B cell (primary cell): ENCODE measurements at places on chromosomes 7 and 10. TPM values are rescaled to one million over a fixed set of nuclear protein-coding genes. Genes with fewer than 3 reads are reported as not detected.

Gene GSTO1
- total RNA-seq, result 36.4 and 37.7 TPM in 2 replicates

Gene PHKG1
- 3.3 and 4.0 TPM in 2 replicates for total RNA-seq

Gene FAS
- total RNA-seq, result 11.5 and 13.7 TPM in 2 replicates

Gene POT1
- 26.9 and 32.3 TPM in 2 replicates for total RNA-seq

- H3K4me3 ChIP-seq, result no peak overlapping the region
- no peak overlapping the region for H3K27ac ChIP-seq
- no peaks in the 10 kb centered on the region for H3K4me1 ChIP-seq
- no peak for DNase-seq
- no peaks in the 10 kb centered on the region for H3K36me3 ChIP-seq
- H3K27me3 ChIP-seq, result no peaks in the 10 kb centered on the region
Observed at GRCh38 chr10:130997267-130998045, 314.1 kb downstream of the TCERG1L start.

DNA sequence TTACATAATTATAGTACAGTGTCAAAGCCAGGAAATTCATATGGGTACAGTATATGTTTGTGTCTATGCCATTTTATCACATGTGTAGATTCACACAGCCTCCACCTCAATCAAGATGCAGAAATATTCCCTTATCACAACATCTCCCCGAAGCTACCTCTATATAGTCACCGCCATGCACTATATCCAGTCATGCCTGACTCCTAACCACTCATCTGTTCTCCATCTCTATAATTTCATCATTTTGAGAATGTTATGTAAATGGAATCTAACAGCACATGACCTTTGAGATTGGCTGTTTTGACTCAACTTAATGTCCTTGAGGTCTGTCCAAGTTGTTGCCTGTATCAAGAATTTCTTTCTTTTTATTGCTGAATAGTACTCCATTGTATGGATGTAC, 22.3 kb upstream of the SLC25A13 start:
- no peak overlapping the region for H3K4me3 ChIP-seq
- no peaks in the 10 kb centered on the region for H3K4me1 ChIP-seq
- no peaks in the 10 kb centered on the region for H3K36me3 ChIP-seq
- no peak overlapping the region for H3K27ac ChIP-seq
- DNase-seq, result no peak
- no peaks in the 10 kb centered on the region for H3K27me3 ChIP-seq

GRCh38 chr10:33009244-33010131, 51.5 kb upstream of the ITGB1 start:
- peaks cover 20% of the 10 kb centered on the region for H3K4me1 ChIP-seq
- no peak overlapping the region for H3K4me3 ChIP-seq
- peak overlapping the region; percentile 8 for H3K27ac ChIP-seq
- no peaks in the 10 kb centered on the region for H3K36me3 ChIP-seq
- peaks cover 6% of the 10 kb centered on the region for H3K27me3 ChIP-seq

DNA sequence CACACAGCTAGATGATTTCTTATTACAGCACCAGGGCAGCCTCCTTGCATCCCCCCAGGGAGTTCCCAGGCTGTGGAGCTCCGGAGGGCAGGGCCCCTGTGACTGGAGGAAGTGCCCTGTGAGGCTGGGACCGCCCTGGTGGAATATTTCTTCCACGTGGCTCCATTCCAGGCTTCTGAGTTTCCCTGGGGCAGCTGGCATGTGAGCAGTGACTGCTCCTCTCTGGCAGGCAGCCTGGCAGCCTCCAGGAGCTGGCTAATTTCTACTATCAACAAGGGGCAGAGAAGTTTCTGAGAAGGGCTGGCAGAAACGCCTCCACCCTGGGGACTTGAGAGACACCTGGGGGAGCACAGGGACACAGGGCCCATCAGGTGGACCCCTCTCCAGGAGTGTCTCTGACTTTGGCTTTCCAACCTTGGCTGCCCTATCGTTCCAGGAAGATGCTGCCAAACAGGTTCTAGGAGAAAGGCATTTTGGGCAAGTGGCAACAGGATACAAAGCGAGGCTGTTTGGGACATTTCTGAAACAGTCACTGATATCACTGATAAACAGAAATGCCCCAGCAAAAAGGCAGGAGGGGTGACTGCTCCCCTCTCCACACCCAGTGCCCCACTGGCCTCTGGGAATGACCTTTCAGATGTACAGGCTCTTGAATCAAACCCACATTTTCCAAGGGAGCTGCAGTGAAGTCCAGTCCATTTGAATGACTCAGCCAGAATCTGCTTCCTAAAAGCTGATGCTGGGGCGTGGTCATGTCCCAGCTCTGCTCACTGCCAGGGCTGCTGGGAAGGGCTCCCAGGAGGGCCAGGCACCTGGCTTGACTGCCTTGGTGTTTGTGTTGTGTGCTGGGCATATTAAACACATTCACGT, 16.1 kb downstream of the MYOF start:
- H3K4me3 ChIP-seq, result no peak overlapping the region
- no peak for DNase-seq
- H3K27ac ChIP-seq, result no peak overlapping the region

GRCh38 chr7:14828053-14828452, 74.5 kb downstream of the DGKB start:
- no peaks in the 10 kb centered on the region for H3K27me3 ChIP-seq
- no peak for DNase-seq
- H3K4me3 ChIP-seq, result no peak overlapping the region

- H3K36me3 ChIP-seq, result no peaks in the 10 kb centered on the region
- peaks cover 38% of the 10 kb centered on the region for H3K4me1 ChIP-seq
- peak overlapping the region; percentile 59 for H3K4me3 ChIP-seq
- H3K27ac ChIP-seq, result peak overlapping the region; percentile 40
Observed at GRCh38 chr10:33005322-33006301, 47.6 kb upstream of the ITGB1 start.

DNA sequence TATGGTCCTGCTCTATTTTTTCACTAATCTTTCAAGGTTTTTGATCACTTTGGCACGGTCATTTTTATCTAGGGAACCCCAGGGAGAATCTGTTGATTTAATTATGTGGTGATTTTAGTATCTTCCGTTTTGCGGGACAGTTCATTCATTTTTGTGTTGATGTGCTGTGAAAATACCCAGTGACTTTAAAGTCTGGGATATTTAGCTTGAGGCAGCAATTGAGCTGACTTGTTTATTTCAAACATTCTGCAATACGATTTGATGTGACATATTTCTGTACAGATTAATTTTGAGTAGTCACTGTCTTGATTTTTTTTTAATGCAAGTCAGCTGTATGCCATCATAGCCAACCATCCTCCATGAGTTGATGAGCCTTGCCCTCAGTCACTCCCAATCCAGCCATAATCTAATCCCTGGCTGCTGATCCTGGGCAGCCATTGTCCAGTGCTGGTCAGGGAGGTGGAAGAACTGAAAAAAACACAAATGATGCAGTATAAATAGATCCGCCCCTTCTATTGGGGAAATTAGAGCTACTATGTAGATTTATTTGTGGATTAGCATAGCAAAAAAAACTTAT, 183.4 kb downstream of the CCSER2 start:
- no peak overlapping the region for H3K4me3 ChIP-seq
- H3K36me3 ChIP-seq, result peaks cover 3% of the 10 kb centered on the region
- no peak for DNase-seq
- no peaks in the 10 kb centered on the region for H3K27me3 ChIP-seq
- no peaks in the 10 kb centered on the region for H3K4me1 ChIP-seq

DNA sequence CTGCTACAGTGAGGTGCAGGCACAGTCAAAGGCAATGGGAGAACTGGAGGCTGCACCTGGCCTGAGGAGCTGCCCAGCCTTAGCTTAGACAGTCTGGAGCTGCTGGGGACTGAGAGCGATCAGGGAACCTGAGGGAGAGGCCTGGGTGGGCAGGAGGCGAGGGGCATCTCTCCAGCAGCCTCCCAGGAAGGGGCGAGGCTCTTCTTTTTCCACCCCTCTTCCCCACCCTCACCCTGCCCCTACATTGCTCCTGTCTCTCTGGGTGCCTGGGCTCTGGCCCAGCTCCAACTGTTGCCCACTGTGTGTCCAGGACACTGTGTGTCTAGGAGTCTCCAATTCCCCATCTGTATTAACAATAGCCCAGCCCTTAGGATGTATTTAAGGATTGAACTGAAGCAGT, 36.9 kb downstream of the TBATA start:
- no peak for DNase-seq
- no peaks in the 10 kb centered on the region for H3K27me3 ChIP-seq
- no peaks in the 10 kb centered on the region for H3K36me3 ChIP-seq
- H3K27ac ChIP-seq, result no peak overlapping the region

GRCh38 chr7:84328571-84328970, 134.0 kb upstream of the SEMA3A start:
- no peak overlapping the region for H3K27ac ChIP-seq
- no peak for DNase-seq
- H3K4me1 ChIP-seq, result no peaks in the 10 kb centered on the region
- H3K36me3 ChIP-seq, result no peaks in the 10 kb centered on the region
- no peaks in the 10 kb centered on the region for H3K27me3 ChIP-seq

DNA sequence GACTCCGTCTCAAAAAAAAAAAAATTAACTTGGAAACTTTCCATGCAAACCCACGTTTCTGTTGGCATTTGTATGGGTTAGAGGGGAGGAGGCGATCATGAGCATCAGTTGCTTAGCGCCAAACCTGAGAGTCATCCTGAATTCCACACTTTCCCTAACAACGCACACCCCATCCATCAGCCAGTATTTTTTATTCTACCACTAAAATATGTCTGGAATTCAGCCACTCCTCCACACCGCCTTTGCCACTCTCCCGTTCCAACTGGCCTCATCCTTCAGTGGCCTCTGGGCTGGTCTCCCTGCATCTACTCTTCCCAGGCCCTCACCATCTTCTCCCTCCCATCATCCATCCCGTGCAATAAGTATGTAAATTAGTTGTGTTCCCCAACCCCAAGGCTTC, 4.7 kb upstream of the LMBR1 start:
- H3K27ac ChIP-seq, result no peak overlapping the region
- no peaks in the 10 kb centered on the region for H3K4me1 ChIP-seq
- no peaks in the 10 kb centered on the region for H3K36me3 ChIP-seq
- no peak for DNase-seq
- no peaks in the 10 kb centered on the region for H3K27me3 ChIP-seq

GRCh38 chr10:58833771-58834561, 321.3 kb downstream of the BICC1 start:
- no peak overlapping the region for H3K27ac ChIP-seq
- no peaks in the 10 kb centered on the region for H3K36me3 ChIP-seq
- no peaks in the 10 kb centered on the region for H3K27me3 ChIP-seq
- DNase-seq, result no peak
- H3K4me3 ChIP-seq, result no peak overlapping the region
- no peaks in the 10 kb centered on the region for H3K4me1 ChIP-seq
